ENCODE measurements at places on chromosomes 13 and 19.

DNA sequence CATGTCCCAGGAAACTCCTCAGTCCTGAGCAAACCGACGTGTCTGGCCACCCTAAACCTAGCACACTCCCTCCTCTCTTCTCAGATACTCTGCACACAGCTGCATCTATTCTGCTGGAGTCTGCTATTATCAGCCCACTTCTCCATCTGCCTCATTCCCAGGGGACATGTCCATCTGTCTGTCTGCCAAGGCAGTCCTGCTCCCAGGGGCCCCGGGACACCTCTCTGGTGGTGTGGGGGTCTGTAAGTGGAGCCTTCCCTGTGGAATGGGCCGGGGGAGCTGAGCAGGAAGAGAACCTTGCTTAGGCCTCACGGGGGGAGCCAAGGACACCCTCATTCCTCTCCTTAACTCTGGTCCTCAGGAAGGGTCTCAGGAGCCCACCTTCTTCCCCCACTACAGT, 72.7 kb downstream of the ERICH6B start:
- DNase-seq, result no peak

DNA sequence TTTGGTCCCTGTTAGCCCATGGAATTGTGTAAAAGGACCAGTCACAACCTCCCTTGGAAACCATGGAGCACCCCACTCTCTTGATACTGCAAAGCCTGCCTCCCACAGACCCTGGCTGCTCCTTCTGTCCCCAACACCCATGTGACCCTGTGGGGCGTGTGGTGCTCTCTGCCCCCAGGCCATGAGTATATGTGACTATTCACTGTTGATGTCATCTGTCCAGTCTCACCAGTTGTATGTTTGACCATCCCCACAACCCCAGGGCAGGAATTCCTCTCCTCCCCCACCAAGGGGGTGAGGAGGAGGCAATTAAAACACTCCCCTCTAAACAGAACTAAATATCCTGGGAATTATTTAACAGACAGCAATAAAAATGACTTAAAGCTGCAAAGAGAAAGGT, 35.2 kb downstream of the KCTD15 start:
- no peak for DNase-seq

DNA sequence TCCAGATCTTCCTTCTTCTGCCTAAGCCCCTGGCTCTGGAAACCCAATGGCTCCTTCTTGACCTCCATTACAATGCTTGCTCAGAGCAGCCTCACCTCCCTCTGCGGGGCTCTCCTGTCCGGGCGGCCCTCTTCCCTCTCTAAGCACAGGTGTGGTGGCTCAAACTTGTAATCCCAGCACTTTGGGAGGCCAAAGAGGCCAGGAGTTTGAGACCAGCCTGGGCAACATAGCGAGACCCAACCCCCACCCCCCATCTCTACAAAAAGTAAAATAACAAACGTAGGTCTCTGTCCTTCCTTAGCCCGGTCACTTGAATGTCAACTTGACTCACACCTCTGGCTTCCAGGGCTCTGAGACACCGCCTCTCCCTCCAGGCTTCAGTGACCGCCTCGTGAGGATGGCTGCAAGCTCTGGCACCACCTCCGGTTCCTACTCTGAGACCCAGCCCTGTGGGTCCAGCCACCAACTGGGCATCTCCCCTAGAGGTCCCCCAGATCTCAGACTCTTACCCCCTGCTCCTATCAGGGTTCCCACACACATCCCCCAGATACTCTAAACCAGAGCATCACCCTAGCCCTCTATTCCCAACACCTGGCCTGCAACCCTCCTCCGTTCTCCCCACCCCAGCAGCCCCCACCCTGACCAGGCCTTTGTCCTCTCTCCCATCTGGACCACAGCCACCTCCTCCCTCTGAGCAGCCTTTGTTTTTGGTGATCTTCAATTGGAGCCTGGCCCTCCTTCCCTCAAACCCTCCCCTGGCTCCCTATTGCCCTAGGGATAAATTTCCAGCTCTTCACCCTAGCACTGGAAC, 4.7 kb upstream of the TLE2 start:
- DNase-seq, result no peak

DNA sequence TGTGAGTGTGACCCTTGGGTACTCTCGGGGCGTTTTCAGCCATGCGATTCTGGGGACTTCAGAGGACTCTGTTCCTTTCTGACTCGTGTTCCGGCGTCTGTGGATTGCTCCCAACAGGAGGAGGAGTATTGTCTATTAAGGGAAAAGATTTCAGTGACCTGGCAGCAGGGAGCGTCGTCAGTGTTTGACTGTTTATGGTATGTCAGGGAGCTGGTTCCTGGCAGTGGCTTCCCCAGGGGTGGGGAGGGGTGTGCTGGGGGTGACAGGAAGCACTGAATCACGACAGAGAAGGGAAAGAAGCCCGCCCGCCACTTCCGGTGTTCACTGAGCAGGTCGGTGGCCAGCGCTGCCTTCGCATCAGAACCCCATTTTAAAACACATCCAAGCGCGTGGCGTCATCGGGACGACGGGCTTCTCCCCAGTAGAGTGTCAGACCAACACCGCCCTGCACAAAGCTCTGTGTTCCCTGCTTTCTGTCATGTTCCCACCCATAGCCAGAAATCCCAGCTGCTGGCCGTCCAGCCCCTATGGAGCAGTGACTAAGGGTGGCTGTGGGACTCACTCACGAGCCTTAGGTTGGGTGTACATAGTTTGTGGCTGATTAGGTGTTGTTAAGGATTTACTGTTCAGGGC, 33.8 kb downstream of the COL4A2 start:
- no peak for DNase-seq

GRCh38 chr13:99376132-99376531, 68.9 kb upstream of the GPR183 start:
- DNase-seq, result no peak

- DNase-seq, result no peak
These were observed 504.3 kb upstream of the ATXN8OS start for GRCh38 chr13:69603144-69603853.

GRCh38 chr13:97348569-97349100, 85.3 kb upstream of the RAP2A start:
- DNase-seq, result no peak

DNA sequence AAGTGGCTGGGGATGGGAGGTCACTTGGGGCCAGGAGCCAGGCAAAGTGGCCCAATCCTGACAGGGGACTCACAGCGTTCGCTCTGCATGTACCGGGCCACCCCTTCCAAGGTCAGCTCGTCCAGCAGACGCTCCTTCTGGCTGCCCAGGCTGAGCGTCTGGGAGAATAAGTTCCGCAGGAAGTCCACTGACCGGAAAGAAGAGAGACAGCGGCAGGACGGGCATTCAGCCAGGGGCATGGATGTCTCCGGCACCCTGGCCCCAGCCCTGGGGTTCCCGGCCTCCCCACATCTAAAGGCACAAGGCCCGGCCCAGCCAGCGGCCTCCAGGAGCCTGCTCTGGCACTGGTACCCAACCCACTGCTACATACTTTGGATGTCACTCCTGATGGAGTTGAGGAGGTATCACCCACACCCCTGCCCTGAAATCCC, 6.1 kb downstream of the SIRT2 start:
- no peak for DNase-seq

DNA sequence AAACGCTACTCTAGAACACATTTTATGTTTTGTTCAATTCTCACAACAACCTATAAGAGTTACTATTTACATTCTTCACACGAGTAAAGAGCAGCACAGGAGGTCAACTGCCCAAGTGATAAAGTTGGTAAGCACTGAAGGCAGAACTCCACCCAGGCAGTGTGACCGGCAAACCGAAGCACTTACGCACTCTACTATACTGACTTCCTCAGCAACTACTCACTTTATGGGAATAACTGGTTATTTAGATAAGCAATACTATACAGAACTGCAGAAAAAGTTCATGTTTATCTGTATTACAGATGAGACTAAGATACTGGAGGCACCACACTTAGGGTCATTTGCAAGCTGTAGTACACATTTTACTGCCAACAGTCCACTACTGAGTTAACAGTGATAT, 28.8 kb downstream of the FOXO1 start:
- peak; percentile 73 for DNase-seq

DNA sequence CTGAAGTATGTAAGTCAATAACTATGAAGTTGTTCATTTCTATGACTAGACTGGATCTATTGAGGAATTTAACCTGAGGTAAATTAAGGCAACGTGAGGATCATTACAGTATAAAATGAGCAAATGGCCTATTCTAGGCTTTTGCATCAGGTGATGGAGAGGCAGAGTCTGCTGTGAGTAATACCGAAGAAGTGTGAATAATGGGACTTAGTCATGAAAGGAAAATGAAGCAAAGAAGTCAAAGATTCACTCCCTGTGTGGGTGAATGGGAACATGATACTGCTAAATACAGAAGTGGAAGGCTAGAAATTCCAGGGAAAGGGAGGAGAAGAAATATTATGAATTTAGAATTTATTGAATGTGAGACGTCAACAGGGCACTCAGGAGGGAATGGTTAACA, 774.1 kb downstream of the LIG4 start:
- no peak for DNase-seq
